SK-N-SH treated with all-trans-retinoic acid at 6 μM for 48 hours (cell line): ENCODE measurements at places on chromosomes 11 and 22.

DNA sequence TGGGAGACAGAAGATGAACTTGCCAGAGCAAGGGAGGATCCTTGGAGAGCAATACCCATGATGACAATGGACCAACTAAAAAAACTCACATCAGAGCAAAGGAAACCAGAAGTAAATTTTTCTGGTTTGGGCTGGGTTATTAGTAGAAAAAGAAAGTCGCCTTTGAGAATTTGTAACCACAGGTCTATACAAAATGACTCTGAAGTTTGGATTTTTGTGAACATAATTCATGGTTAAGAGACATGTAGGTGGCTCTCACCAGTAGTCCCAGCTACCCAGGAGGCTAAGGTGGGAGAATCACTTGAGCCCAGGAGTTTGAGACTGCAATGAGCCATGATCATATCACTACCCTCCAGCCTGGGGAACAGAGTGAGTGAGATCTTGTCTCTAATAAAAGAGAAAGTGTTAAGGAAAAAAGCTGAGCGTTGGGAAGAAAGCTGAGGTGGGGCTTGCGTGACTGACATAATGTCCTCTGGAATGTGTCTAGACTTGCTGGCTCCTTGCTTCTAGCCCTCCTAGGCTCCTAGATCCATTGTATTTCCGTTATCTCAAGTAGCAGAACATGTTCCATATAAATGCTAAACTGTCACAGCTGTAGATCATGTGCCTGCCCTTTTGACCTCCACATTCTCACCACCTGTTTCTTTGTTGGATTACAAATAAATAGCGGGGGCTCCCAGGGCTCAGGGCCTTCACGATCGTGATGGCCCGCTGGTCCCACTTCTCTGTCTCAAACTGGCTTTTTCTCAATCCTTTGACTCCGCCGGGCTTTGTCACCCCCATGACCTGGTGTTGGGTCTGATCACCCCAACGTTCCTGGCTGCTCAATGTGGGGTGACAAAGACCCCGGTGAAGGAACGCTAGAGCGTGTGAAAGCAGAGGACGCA is 56.2 kb upstream of the SC5D start:
- no peak for ATAC-seq

DNA sequence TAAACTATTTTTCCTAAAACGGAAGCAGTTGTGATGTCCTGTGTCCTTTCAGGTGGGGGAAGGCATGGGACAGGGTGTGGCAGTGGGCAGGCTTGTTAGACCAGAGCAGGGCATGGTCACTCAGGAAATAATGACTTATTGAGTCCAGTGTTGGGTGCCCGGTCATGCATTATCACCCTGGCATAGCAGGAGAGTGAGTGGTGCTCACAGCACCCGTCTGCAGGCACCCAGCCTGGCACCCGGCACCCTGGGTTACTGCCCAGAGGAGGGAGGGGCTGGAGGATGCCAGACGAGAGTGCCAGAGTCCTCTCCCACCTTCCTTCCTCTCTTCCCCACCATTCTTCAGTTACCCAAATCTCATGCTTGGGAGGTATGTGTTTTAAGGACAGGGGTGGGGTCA is 59.1 kb downstream of the ST3GAL4 start:
- ATAC-seq, result no peak

DNA sequence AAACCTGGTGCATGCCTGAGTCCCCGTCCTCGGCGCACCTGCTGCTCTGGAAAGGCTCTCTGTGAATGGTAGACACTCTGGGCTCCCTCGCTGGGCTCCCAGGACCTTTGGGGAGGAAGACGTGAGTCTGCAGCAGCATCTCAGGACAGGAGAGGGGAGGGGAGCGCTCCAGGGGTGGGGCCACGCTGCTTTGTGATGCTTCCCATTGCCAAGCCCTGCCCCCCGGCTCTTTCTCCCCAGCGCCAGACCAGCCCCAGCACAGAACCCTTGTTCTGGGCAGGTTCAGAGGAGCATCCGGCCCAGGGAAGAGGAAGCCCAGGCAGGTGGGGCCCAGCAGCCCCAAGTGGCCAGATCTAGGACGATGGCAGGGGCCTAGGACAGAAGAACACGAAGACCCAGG is 111.2 kb downstream of the BRD1 start:
- no peak for ATAC-seq

- no peak for ATAC-seq
Measured at GRCh38 chr22:34784056-34784455, 281.9 kb upstream of the ISX start.

- peak; percentile 84 for ATAC-seq
Measured at GRCh38 chr22:31244046-31244942, 32.2 kb downstream of the LIMK2 start.
